ENCODE measurements at places on chromosomes 1 and 21.

- DNase-seq, result no peak
Measured at GRCh38 chr21:27565364-27565763, 598.5 kb upstream of the ADAMTS5 start.

DNA sequence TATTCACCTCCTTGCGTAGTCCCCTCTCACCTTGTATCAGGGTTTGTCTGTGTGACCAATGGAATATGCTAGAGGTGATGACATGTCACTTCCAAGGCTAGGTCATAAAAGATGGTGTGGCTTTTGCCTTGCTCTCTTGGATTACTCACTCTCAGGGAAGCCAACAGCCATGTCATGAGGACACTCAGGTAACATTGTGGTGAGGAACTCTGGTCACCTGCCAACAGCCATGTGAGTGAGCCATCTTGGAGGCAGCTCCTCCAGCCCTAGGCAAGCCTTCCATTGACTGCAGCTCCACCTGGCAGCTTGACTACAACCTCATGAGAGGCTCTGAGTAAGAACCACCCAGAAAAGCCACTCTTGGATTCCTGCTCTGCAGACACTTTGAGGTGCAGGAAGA, 11.0 kb upstream of the HEYL start:
- DNase-seq, result no peak

GRCh38 chr1:113391649-113392271, 1.4 kb downstream of the MAGI3 start:
- peak; percentile 7 for DNase-seq

GRCh38 chr1:56566994-56567393, 12.4 kb downstream of the PLPP3 start:
- DNase-seq, result no peak

DNA sequence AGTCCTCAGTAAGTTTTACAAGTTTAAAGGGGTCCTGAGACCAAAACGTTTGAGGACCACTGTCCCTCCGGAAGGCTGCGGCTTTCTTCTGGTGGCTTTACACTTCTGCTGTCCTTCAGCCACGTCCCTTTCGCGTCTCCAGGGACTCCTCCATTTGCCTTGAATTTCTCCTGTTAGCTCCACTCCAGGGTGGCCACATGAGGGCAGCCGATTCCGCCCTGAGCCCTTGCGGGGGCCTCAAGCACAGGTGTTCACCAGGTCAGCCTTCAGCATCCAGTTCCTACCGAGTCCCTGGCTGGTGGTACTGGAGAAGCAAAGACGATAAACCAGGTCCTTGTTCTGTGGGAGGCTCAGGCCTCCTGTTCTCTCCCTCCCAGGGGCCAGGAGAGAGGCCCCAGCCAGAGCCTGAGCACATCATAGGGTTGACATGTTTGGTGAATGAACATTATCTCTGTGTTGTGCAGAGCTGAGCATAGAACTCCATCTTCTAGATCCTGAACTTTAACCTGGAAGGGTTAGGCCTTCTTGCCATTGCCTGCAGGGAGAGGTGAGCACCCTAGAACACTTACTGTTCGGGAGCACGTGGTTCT, 27.4 kb upstream of the COQ8A start:
- peak; percentile 35 for DNase-seq

DNA sequence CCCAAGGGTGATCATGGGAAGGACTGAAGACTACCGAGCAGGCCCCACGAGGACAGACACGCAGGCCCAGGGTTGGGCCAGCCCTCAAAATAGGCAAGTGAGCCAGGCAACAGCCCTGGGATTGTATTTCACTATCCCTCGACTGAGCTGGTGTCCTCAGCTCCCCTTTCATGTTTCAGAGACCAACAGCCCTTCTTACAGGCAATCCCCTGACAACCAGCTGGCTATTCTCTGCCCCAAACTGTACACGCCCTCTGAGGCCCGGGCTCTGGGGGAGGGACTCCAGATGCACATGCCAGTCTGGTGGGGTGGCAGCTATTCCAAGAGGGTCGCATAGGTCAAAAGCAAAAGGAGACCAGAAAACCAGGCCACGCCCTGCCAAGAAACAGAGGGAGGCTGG, 243.0 kb downstream of the TOMM20 start:
- DNase-seq, result no peak

DNA sequence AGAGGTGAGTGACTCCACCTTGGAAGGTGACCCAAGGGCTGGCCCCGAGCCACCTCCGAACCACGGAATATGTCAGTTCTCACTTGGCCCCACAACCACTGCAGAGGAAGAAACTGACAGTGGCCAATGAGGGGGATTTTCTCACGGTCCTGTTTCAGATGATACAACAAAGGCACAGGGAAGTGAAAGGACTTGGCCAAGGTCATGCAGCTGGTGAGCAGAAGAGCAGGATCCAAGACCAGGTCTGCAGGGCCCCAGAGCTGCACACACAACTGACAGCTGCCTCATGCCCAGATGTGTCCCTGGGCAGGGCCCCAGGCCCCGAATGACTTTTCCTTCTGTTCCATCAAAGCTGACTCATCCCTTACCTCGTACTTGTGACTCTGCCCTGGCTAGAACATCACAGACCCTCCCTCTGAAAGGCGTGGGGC, 25.8 kb upstream of the EVA1B start:
- DNase-seq, result no peak

Measured in activated naive CD4-positive, alpha-beta T cell treated with Interleukin-2 at 50 U/mL for 16 hours (primary cell).